ENCODE measurements at places on chromosomes 3 and 15. TPM values are rescaled to one million over a fixed set of nuclear protein-coding genes. Genes with fewer than 3 reads are reported as not detected.

Gene AHSG
- not detected for total RNA-seq

Gene ZPLD1
- not detected for total RNA-seq

Gene LINS1
- 41.1 TPM for total RNA-seq

Gene CHRD
- total RNA-seq = 6.4 TPM

Gene TPRG1
- total RNA-seq = 2.3 TPM

Gene SLC2A2
- not detected for total RNA-seq

Gene UNC13C
- not detected for total RNA-seq

Gene FBXL2
- total RNA-seq = 2.6 TPM

DNA sequence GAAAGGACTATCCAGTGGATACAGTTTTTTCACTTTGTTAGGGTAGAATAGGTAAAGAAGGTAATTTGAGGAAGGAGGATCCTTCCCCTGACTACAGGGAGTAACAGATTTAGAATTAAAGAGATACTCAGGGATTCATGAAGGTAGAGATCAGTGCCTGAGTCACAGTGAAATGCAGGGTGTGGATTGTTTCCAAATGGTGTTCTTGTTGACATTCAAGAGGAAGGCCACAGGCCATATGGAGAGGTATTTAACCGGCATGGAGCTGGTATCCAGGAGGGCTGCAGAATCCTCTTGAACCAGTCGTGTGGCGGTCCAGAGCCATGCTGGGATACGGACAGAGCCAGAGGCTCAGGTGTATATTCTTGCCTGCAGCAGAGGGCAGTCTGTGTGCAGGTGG is 28.2 kb downstream of the GYG1 start:
- H3K27me3 ChIP-seq = no peaks in the 10 kb centered on the region
- no peaks in the 10 kb centered on the region for H3K36me3 ChIP-seq
- DNase-seq = no peak

GRCh38 chr15:39313467-39313866 is 267.4 kb upstream of the THBS1 start:
- H3K36me3 ChIP-seq = no peaks in the 10 kb centered on the region
- H3K4me3 ChIP-seq = no peak overlapping the region
- H3K27ac ChIP-seq = peak overlapping the region; percentile 35
- no peaks in the 10 kb centered on the region for H3K4me1 ChIP-seq
- H3K27me3 ChIP-seq = no peaks in the 10 kb centered on the region

DNA sequence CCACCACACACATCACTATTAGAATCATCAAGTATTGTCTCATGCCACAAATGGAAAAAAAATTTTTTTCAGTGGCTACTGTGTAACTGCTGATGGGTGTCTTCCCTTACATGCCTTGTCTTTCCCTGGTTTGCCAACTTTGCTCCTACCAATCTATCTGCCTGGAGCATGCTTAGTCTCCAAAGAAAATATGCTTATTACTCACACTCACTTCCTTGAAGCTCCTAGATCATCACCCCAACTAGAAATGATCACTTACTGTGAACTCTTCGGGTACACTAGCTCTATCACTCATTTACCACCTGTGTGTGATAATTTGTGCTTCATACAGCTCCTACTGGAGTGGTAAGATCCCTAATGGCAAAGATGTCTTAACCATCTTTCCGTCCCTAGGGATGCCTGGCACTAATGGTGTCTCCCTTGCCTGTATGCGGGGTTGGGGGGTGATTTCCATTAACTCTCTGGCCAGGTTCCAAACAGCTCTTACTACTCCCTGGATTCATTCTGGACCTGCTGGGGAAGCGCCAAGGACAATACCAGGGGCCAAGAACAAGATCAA is 799 bp downstream of the VPS33B start:
- no peaks in the 10 kb centered on the region for H3K36me3 ChIP-seq
- H3K4me3 ChIP-seq = peak overlapping the region; percentile 100
- H3K27me3 ChIP-seq = no peaks in the 10 kb centered on the region

GRCh38 chr3:187986514-187986934 is 167.4 kb upstream of the LPP start:
- no peaks in the 10 kb centered on the region for H3K36me3 ChIP-seq
- H3K4me3 ChIP-seq = no peak overlapping the region
- H3K4me1 ChIP-seq = no peaks in the 10 kb centered on the region
- no peaks in the 10 kb centered on the region for H3K27me3 ChIP-seq
- H3K27ac ChIP-seq = no peak overlapping the region

- no peak for DNase-seq
- H3K4me1 ChIP-seq = peaks cover 82% of the 10 kb centered on the region
- H3K27ac ChIP-seq = peak overlapping the region; percentile 53
- peak overlapping the region; percentile 31 for H3K4me3 ChIP-seq
- H3K27me3 ChIP-seq = no peaks in the 10 kb centered on the region
Measured at GRCh38 chr15:80072285-80072994, 13.0 kb downstream of the ZFAND6 start.

DNA sequence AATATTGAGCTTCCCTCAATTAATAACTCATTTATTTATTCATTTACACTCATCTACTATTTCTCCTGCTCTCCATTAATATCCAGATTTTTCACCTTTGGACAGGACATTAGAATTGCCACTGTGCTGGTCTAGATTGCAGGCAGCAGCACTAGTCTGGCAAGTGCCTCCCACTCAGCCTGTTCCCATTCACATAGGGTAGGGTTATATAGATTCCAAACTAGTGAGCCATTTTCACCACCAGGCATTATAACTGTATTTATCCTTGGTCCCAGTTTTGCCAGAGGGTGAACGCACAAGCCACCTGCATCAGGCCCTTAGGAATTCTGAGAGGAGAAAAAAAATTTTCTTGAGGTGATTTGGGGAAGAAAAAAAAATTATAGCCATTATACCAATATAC is 44.5 kb downstream of the ANAPC13 start:
- no peak overlapping the region for H3K4me3 ChIP-seq
- DNase-seq = no peak
- H3K36me3 ChIP-seq = no peaks in the 10 kb centered on the region
- H3K4me1 ChIP-seq = peaks cover 8% of the 10 kb centered on the region
- no peaks in the 10 kb centered on the region for H3K27me3 ChIP-seq

DNA sequence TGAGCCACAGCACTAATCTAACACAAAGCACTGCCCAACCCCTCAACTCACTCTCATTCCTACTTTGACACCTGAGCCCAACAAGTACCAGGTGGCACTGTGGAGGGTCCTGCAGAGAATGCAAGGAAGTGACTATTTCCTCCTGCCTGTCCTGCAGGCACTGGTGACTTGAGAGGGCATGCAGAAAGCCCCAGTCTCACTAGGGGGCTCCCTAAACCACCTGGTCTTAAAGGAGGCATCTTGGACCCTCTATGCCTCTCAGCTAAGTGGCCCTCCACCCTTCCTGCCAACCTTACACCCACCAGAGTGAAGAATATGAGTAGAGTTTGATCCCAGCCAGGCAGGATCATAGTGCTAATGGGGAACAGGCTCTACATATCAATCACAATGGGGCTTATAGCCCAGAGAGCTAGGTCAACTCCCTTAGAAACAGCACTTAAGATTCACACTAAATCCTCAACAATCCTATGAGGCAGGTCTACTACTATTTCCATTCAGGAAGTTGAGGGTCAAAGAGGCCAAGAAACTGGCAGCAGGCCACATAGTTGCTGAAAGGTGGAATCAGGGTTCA is 15.2 kb downstream of the TRAIP start:
- H3K27ac ChIP-seq = no peak overlapping the region
- no peak for DNase-seq
- H3K27me3 ChIP-seq = no peaks in the 10 kb centered on the region
- no peak overlapping the region for H3K4me3 ChIP-seq
- H3K36me3 ChIP-seq = no peaks in the 10 kb centered on the region

DNA sequence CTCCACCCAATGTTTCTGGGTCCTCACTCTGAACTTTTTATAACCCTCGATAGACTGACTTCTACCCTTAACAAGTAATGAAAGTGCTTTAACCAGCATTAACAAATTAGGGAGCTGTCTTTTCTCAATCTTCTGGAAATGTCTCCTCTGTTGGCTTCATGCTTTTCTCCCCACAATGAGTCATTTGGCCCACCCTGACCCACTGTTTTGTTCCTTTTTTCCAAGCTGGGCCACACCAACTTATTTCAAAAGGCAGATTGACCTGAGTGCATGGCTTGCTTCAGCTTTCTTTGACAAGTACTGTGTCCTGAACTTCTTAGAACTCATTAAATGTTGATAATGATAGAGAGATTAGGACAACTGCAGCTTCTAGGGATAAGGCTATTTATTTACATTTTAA is 199.6 kb upstream of the SEMA6D start:
- no peak for DNase-seq
- H3K27me3 ChIP-seq = no peaks in the 10 kb centered on the region
- H3K4me3 ChIP-seq = no peak overlapping the region
- no peaks in the 10 kb centered on the region for H3K36me3 ChIP-seq
- no peaks in the 10 kb centered on the region for H3K4me1 ChIP-seq

- H3K4me1 ChIP-seq = peaks cover 30% of the 10 kb centered on the region
- no peak overlapping the region for H3K27ac ChIP-seq
- no peak overlapping the region for H3K4me3 ChIP-seq
- no peaks in the 10 kb centered on the region for H3K27me3 ChIP-seq
- H3K36me3 ChIP-seq = peaks cover 46% of the 10 kb centered on the region
Measured at GRCh38 chr3:12835052-12835665, 6.2 kb downstream of the RPL32 start.

DNA sequence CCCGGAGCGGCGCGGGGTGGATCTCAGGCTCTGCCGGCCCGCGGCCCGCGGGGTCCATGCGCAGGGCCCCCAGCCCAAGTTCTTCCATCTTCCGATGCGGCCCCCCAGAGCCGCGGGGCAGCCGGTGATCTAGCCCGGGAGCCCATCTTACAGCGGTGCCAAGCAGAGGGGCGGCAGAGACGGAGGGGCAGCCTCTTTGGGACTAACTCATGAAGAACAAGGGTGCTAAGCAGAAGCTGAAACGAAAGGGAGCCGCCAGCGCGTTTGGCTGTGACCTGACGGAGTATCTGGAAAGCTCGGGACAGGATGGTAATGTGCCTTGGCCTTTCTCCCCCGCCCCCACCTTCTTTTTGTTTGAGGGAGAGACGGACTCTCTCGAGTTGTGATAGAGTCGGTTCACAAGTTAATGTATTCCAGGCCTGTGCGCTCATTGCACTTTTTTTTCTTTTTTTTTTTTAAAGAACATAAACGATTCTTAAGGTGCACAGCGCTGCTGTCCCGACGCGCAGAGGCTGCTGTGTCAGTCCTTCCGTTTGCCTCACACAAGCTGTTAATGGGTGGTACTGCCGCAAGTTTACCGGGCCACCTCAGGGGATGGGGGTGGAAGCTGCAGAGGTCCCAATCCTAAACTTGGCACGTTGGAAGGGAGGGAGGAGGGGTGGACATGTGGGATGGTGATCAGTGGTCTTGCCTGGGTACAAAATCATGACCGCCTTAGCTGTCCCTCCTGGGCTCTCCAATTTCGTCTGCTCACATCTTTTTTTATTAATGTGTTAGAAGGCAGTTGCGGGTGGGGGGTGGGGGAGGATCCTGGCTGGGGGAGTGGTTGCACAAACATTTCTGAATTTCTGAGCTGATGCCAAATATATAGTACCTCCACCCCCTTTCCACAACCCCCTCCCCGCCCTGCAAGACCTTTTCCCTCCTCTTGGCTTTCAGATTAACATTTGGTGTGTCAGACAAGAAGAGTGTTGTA is 801 bp downstream of the ARHGAP31 start:
- peak overlapping the region; percentile 72 for H3K4me3 ChIP-seq
- peak overlapping the region; percentile 92 for H3K27ac ChIP-seq
- DNase-seq = peak; percentile 48

- H3K4me3 ChIP-seq = no peak overlapping the region
- no peaks in the 10 kb centered on the region for H3K4me1 ChIP-seq
- no peaks in the 10 kb centered on the region for H3K27me3 ChIP-seq
- H3K27ac ChIP-seq = no peak overlapping the region
- no peak for DNase-seq
Measured at GRCh38 chr3:10907262-10907661, 85.3 kb upstream of the SLC6A1 start.

GRCh38 chr15:65055201-65055870 is 10.1 kb downstream of the SLC51B start:
- no peaks in the 10 kb centered on the region for H3K36me3 ChIP-seq
- peaks cover 7% of the 10 kb centered on the region for H3K4me1 ChIP-seq
- no peak overlapping the region for H3K4me3 ChIP-seq
- DNase-seq = peak; percentile 67
- peak overlapping the region; percentile 38 for H3K27ac ChIP-seq
- no peaks in the 10 kb centered on the region for H3K27me3 ChIP-seq

DNA sequence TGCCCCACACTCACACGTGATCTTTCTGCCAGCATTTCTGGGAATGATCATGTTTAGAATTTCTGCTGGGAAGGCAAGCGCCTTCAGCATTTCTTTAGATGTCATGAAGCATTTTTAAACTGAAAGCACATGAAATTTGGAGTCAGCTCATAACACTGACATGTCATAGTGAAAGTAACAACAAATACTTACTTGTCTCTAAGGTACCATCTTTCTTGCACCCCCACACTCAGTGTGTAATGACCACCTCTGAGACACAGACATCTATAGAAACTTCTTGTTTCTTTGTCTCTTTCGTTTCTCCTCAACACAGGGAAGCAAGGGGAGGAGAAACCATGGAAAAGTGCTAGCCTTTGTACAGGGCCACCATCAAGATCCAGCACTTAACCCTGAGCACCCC is 171.7 kb downstream of the RORA start:
- no peaks in the 10 kb centered on the region for H3K4me1 ChIP-seq
- no peaks in the 10 kb centered on the region for H3K36me3 ChIP-seq
- DNase-seq = no peak
- no peaks in the 10 kb centered on the region for H3K27me3 ChIP-seq
- H3K4me3 ChIP-seq = no peak overlapping the region

DNA sequence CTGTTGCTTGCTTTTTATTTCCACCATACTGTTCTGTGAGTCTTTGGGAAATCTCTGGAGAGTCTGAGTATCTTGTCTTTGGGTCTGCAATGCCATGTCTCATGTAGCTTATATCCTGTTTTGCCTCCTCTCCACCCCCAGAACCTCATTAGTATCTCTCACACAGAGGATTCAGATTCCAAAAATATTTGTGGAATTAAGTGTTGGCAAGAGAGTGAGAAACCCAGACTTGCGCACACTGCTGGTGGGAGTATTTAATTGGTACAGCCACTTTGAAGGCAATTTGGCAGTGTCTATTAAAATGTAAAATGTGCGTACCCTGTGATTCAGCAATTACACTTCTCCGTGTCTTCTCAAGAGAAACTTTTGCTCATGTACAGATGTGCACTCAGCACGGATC is 68.6 kb downstream of the ZNF621 start:
- no peak overlapping the region for H3K27ac ChIP-seq
- H3K4me1 ChIP-seq = no peaks in the 10 kb centered on the region
- H3K27me3 ChIP-seq = no peaks in the 10 kb centered on the region

Data from transverse colon (tissue), 4 donors.